ENCODE measurements at places on chromosomes 1 and 21.

DNA sequence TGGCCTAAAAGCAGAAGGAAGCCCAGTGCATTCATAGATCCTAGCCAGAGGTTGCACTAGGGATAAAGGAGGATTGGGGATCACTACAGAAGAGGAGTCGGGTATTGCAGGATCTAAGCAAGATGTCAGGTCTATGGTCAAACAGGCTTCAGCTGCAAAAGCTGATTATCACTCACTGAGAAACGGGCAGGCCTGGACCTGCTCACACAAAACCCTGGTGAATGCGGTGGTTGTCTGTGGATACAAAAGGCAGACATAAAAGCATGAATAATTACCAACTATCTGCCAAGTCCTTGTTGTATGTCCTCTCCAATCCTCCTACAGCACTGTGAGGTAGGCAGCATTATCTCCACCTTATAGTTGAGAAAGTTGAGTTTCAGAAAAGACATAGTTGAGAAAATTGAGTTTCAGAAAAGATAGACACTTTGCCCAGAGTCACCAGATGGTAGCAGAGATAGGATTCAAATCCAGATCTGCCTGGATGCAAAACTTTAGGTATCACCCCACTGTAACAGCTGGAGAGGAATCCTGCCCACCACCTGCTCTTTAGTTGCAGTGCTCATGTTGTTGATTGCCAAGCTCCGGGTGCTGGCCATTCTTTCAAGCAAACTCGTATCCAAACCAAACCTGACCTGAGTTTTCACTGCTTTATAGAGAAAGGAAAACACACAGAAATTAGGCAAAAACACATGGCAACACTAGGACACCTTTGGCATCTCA is 49.6 kb upstream of the HOOK1 start:
- DNase-seq = no peak

GRCh38 chr1:243489681-243490546 is 234.1 kb downstream of the SDCCAG8 start:
- no peak for DNase-seq

DNA sequence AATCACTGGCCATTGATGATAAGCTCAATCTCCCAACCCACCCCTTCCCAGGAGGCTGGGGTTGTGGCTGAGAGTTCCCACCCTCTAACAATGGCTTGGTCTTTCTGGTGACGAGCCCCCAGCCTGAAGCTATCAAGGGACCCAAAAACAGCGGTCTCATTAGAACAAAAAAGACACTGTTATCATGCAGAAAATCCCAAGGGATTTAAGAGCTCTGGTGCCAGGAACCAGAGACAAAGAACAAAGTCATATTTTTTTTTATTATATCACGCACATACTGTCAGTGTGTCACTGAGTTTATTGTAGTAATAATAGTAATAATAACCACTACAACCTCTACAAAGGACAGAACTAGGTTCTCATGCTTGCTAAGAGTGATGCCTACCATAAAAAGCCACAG is 43.9 kb downstream of the CCDC185 start:
- no peak for DNase-seq

GRCh38 chr1:85274969-85275453 is 1.4 kb downstream of the BCL10 start:
- DNase-seq = peak; percentile 60

DNA sequence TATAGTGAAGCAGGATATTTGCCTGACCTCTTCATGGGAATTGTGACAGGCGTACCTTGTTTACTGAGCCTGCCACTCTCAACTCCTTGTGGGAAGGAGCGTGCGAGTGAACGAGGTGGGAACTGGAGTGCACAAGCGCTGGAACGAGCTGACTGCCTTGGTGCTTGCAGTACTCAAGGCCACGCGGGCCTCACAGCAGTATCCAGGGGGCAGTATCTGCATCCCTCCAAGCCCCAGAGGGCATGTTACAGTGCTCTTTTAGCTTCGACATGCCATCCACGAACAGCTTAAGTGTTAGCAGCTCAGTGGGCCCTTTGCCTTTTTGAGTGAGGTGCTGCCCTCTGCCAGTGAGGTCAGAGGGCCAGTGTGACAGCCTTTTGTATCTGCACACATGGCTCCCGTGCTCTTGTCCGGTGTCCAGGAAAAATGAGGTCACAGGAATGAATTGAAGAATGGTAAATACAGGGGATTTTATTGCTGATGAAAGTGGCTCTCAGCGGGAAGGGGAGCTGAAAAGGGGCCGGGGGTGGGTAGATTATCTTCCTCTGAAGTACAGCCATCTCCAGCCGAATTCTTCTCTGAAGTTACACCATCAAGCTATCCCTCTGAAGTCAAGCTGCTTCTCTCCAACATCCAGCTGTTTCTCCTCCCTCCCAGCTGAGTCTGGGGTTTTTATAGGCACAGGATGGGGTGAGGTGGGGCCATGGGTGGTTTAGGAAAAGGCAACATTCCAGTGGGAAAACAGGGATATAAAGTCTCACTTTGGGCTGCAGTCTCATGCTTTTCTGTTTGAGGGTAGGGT is 69.3 kb downstream of the EPB41 start:
- no peak for DNase-seq

DNA sequence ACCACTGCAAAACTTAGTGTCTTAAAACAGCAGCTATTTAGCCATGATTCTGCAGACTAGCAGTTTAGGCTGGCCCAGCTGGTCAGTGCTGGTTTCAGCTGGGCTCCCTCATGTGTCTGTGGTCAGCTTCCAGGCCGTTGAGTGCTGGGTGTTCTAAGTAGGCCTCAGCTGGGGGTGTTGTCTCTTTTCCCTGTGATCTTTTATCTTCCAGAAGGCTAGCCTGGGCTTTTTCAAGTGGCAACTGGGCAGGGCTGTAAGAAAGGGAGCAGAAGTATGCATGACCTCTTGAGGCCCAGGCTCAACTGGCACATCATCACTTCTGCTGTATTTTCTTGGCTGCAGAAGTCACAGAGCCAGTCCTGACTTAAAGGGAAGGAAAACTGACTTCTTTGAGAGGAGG is 136.1 kb downstream of the KIF26B start:
- no peak for DNase-seq

- DNase-seq = no peak
These were observed 37.2 kb downstream of the TRIM33 start for GRCh38 chr1:114473796-114474195.

GRCh38 chr1:156498432-156499193 is 2.0 kb downstream of the MEF2D start:
- no peak for DNase-seq

GRCh38 chr1:157226739-157227138 is 88.5 kb upstream of the ETV3 start:
- no peak for DNase-seq

- DNase-seq = no peak
These were observed 54.5 kb upstream of the PLXNA2 start for GRCh38 chr1:208298593-208299269.

GRCh38 chr1:105419030-105419429 is 1637.4 kb upstream of the PRMT6 start:
- no peak for DNase-seq

- peak; percentile 55 for DNase-seq
These were observed 948 bp downstream of the TXLNA start for GRCh38 chr1:32180186-32181060.

DNA sequence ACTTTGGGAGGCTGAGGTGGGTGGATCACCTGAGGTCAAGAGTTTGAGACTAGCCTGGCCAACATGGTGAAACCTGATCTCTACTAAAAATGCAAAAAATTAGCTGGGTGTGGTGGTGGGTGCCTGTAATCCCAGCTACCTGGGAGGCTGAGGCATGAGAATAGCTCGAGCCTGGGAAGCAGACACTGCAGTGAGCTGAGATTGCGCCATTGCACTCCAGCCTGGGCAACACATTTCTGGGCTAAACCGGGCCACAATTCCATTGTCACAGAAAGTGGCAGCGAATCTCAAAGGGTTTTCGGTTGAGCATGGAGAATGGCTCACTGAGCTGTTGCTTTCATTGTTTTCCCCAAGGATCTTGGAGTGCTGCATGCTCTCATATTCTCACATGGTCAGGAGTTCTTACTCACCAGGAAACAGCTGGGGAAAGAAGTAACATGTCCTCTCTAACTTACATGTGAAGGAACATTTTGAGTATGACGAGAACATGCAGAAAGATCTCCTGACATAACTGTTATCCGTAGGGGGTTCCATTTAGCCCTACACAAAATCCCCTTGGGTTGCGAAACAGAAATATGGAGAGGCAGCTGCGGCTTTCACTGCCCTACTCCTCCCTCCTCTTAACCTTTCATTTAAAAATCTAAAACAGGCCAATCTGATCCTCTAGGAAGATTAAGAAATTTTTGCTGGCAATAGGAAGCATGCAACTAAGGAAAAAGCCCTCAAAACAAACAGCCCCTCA is 341.1 kb downstream of the PCP4 start:
- no peak for DNase-seq

GRCh38 chr1:111736548-111737215 is 2.5 kb downstream of the INKA2 start:
- no peak for DNase-seq

DNA sequence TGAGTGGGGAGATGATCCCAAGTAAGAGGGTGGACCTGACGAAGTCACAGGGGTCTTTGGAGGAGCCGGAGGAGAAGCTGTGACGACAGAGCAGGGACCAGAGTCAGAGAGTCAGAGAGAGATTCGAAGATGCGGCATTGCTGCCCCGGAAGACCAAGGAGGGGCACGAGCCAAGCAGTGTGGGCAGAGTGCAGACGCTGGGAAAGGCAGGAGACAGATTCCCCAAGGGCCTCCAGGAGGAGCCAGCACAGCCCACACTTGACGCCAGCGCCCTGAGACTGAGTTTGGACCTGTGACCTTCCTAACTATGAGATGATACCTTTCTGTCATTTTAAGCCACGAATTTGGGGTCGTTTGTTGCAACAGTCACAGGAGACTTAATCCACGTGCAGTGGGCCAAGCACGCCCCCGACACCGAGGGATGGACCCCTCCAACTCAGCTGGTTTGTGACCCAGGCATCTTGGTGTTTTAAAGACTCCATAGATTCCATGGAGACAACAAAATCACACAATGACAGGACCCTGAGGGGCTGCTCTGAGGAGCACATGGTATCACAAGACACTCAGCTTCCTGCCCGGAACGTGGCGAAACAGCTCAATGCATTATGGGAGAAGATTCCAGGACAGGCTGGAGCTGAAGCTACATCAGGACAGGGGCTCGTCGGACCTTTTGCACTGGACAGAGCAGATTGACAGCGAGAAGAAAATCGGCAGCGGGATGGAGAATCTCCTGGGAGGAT is 11.0 kb upstream of the TFF1 start:
- DNase-seq = no peak

DNA sequence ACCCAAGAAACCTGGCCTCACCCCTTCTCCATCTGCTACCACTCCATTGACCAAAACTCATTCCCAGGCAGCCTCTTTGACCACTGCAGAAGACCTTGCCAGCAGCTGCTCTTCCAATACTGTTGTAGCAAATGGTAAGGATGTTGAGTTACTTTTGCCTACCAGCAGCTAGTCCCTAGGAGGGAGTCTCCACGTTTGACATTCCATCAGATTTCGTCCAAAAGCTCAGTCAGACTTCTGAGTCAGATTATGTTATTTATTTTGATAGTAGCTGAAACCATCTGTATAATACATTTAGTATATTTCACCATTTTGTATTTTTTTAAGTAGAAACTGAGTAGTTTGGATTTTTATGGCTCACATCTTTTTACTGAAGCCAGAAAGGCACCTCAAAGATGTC is 51.5 kb upstream of the WNT2B start:
- no peak for DNase-seq

DNA sequence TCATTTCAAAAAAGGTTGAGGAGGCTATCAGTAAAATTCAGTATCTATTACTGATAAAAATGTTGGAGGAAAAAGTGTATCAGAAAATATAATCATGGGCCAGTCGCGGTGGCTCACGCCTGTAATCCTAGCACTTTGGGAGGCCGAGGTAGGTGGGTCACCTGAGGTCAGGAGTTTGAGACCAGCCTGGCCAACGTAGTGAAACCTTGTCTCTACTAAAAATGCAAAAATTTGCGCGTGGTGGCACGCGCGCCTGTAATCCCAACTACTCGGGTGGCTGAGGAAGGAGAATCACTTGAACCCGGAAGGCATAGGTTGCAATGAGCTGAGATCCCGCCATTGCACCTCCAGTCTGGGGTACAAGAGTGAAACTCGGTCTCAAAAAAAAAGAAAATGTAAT is 5.3 kb upstream of the ATP1A4 start:
- DNase-seq = no peak

- no peak for DNase-seq
These were observed 89.2 kb upstream of the GRIK3 start for GRCh38 chr1:37123276-37124115.

DNA sequence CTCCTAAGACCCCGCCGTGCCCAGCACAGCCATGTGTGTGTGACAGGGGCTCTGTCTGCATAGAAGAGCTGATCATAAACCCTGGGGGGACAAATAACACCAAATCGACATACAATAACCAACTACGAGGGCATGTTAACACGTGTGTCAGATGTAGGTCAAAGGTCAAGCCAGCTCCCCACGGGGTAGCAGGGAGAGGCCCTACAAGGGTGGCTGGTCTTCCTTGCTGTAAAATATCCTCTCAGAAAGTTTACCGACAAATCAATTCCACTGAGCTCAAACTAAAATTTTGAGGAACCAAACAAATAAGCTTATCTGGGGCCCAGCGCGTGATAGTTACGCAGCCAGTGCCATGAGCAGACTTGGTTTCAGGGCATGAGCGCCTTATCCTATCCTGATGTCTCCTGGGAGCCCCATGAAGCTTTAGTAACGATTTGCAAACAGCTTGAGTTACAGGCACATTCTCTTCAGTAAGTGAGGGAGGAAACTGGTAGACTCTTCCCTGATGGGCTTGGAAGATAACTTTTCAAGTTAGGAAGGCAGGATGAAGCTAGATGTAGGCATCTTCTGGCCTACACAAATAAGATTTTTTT is 2.7 kb upstream of the TMPRSS3 start:
- no peak for DNase-seq

DNA sequence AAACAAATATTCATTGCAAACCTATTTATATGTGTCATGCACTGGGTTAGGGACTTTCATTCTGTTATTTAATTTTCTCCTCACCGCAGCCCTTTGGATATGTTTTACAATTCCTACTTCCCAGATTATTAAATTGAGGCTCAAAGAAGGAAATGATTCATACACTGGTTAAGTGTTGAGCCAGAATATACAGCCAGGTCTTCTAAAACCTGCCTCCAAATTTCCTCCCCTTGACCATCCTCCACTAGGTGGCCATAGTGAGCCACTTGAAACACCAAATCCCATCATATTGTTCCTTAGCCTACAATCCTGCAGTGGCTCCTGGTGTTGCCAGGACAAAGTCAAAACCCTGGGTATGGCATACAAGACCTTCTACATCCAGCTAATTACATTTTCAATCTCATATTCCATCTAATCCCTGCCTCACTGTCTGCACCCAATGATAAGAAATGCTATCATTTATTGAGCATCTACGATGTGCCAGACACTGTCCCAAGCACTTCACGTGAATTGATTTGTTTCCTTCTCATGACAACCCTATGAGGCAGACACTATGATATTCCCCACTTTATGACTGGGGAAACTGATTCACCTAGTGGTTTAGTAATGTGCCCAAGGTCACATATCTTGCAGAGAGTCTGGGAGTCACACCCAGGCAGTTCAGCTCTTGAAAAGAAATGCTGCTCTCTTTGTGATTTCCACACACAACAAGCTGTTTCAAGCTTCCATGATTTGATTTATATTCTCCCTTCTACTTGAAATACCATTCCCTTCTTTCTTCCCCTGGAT is 23.6 kb upstream of the KIRREL1 start:
- DNase-seq = peak; percentile 84

- peak; percentile 57 for DNase-seq
These were observed 49.1 kb upstream of the ZBTB40 start for GRCh38 chr1:22402356-22403053.

- no peak for DNase-seq
These were observed 3.8 kb downstream of the LEMD1 start for GRCh38 chr1:205417870-205418635.

Data from AG08395 (cell line).